ENCODE measurements at places on chromosomes 12 and 14.

DNA sequence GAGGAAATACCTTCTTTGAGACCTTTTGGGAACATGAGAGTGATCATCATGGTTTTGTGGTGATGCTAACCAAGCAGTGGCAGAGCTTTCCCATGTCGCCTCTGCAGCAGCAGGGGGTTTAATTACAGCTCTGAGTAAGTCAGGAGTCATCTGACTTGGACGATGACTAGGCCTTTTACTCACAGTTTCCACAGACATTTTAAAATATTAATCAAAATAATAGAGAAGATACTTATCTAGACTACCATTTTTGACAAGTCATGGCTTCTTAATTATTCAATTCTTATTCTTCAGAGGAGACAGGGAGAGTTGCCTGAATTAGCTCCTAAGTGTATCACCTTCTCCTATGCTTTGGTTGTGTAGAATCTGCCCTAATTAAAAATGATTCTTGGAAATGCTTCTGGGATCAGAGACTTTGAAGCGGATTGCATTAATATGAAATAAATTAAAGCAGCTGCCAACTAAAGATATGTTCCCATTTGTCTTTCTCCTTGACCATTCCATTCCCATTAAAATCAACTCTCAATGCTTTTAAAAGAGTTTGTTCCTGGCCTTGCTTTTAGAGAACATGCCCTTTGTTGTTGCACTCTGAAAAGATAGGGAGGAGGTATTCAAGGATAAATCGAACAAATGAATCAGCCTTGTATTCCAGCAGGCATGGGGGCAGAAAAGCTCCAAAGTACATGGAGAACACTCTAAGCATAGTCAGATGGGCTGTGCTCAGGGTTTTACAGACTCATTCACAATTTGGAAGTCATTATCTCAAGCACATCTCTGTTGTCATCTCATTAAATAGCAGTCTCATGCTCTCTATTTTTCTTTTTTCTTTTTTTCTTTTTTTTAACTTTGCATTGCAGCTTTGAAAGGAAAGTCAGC, 7.7 kb upstream of the IFNG-AS1 start:
- no peak for DNase-seq

GRCh38 chr12:10086387-10086786, 12.4 kb downstream of the CLEC1A start:
- no peak for DNase-seq

DNA sequence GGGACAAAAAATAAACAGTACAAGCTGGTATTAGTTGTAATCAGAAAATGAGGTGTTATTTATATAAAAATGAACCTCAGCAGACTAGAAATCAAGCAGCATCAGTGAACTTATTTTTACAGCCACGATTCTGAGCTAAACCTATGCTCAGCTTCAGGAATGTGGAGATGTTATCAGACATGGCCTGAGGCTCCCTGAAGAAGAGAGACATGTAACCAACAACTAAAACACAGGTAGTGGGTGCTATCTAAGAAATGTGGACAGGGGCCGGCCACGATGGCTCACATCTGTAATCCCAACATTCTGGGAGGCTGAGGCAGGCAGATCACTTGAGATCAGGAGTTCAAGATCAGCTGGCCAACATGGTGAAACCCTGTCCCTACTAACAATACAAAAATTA, 534.3 kb downstream of the VRK1 start:
- no peak for DNase-seq

DNA sequence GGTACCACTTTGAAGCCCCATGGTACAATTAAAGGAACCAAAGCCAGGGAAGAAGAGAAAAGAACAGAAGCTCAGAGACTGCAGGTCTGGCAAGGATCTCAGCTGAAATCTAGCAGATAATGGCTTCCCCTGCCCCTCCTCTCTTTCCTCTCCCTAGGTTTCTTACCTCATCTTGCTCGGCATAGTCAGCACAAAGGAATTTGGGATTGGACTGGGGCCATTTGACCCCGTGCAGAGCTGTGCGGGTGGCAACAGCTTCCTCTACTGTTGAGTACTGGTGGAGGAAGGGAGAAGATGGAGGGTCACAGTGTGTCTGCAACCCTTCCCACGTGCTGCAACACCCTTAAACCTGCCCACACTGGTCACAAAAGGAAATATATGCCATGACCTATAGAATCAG, 4.7 kb upstream of the CDH24 start:
- no peak for DNase-seq

DNA sequence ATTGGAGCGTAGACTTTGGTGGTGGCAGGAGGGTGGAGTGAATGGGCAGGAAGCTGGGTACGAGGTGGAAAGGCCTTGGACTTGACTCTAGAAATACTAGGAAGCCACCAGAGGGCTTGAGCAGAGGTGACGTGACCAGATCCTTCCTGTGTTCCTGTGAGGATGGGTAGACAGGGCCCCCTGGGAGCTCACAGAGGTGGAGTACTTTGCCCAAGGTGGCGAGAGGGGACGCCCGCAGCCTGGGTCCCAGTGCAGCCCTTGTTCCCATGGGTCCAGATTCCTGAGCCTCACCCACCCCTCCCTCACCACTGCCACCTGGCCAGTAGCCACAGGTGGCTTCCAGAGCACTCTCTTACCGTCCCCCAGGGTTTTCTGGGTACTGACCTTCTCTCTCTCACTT, 89.8 kb downstream of the KIF26A start:
- DNase-seq = no peak

DNA sequence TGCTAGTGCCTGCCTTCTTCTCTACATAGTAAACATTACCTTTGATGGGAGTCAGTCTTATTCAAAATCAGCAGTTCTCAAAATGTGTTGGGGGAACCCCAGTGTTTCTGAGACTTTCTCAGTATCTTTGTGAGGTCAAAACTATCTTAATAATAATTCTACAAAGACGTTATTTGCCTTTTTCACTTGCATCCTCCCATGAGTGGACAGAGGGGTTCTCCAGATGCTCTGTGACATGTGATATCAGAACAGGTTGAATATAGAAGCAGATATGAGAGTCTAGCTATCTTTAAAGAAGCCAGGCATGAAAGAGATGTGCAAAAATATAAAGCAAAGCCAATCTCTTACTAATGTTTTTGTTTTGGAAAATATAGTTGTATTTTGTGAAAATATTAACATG, 144.7 kb downstream of the KTN1 start:
- DNase-seq = no peak

DNA sequence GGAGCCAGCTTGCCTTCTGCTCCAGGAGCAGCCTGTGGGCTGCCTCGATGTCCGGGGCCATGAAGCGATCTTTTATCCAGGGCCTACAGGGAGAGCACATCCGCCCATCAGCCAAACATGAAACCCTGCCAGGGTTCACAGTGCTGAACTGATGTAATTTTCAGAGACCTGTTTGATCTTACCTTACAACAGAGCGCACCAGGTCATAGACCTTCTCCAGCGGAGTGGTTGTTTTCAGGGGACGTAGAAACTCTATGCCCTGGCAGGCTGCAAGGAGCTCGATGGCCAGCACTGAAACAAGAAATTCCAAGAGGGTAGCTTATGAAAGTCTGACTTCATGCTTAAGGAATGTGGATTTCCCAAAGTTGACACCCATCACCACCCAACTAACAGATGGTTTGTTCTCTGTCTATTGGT, 19.7 kb downstream of the HAL start:
- no peak for DNase-seq

Data from NCI-H446 treated with DMSO at 0.1 percent for 48 hours (cell line).